ENCODE measurements at places on chromosomes 16 and 17. TPM values are rescaled to one million over a fixed set of nuclear protein-coding genes. Genes with fewer than 3 reads are reported as not detected.

Gene HSBP1
- 13.5 TPM for total RNA-seq

Gene SLC12A3
- total RNA-seq: 0.96 TPM

Gene ZG16
- 2.2 TPM for total RNA-seq

Gene COL1A1
- 6,804 TPM for total RNA-seq

Gene TAT
- total RNA-seq: 7.0 TPM

Gene KRT14
- total RNA-seq: 212 TPM

Gene AATK
- total RNA-seq: 1.4 TPM

Gene PDIA2
- total RNA-seq: 9.9 TPM

Gene ZNF287
- total RNA-seq: 12.8 TPM

Gene CTRB1
- total RNA-seq: not detected

Gene ALOX12B
- not detected for total RNA-seq

Gene SPECC1
- total RNA-seq: 82.8 TPM

Gene CCL11
- total RNA-seq: 1.2 TPM

Gene TPSG1
- total RNA-seq: not detected

Gene NETO2
- total RNA-seq: 14.7 TPM

GRCh38 chr17:12247761-12248160 lies 227.1 kb downstream of the MAP2K4 start:
- peak; percentile 76 for DNase-seq

DNA sequence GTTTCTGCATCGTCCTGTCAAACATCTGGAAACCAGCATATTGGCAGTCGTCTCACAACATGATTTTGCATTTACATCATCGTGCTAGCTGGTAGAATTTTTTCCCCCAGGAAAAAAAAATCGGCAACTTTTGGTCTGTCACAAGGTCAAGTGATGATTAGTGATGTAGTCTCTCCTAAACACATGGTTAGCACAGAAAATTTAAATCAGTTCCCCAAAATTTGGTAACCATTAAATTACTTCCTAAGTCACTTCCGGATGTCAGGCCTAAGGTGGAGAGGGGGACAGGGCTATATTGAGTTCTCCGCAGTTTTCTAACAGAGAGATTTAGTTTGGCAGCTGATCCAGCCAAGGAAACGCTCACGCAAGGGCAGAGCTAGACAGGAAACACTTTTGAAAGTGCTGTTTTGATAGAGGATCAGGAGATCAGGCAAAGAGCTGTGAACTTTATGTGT lies 271.0 kb upstream of the TBX2 start:
- no peak for DNase-seq

DNA sequence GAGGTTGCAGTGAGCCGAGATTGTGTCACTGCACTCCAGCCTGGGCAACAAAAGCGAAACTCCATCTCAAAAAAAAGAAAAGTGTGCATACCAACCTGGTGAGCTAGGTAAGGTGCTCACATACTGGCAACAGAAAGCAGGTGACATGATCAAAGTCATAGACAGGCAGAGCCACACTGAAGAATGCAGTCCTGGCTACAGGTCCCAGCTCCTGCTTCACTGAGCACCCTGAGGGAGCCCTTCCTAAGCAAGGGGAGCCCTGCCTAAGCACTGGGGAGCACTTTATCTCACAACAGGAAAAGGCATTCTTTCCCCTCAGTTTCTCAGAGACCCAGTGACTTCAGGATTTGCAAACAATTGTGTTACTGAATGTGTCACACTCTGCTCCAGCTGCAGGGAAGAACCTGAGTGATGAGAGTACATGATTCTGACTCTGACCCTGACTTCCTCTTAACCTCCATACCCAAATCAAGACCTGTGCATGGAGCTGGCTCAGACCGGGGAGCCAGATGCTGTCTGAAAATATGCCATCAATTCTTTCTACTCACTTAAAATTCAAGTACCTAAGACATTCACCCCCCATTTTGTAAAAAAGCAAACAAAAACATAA lies 40.5 kb downstream of the ANKRD11 start:
- DNase-seq: no peak

DNA sequence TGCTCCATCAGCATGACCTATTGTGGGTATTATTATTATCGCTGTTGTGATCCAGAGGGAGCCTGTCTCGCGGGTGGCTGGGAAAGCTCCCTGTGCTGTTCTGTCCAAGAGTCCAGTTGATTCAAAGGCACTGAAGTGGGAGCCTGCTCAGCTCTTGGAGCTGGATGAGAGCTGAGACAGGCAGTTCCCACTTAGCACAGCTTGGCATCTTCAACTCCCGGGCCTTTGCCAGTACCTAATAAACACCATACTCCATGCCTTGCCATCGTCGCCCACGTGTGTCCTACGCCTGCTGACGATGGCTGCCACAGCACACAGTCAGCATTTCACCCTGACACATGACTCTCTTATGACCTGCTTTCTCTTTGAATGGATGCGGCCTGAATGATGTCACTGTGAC lies 32.6 kb downstream of the RTN4RL1 start:
- no peak for DNase-seq

GRCh38 chr16:4948903-4949766 lies 9.0 kb upstream of the SEC14L5 start:
- DNase-seq: no peak

- DNase-seq: no peak
Measured at GRCh38 chr17:81277421-81277820, 17.7 kb downstream of the SLC38A10 start.

- DNase-seq: peak; percentile 57
Measured at GRCh38 chr17:3659541-3660111, 8.8 kb downstream of the TAX1BP3 start.

DNA sequence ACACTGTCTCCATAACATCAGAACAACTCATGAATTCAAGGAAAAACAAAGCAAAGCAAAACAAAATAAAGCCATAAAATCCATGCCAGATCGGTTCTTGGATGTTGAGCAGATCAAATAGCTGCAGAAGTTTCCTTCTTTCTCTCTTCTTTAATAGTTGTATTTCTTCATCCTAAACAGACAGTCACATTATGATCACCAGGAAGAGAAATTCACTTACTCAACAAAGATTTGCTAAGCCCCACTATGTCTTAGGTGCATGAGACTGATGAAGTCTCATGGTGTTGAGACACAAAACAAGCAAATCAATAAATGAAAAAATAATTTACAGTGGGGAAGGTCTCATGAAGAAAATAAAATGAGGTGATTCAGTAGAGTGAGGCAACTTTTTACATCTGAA lies 72.8 kb downstream of the WIPI1 start:
- no peak for DNase-seq

GRCh38 chr17:8631554-8631877 lies 991 bp upstream of the MYH10 start:
- DNase-seq: no peak

- DNase-seq: no peak
Measured at GRCh38 chr17:48647963-48648245, 21.7 kb upstream of the HOXB9 start.

DNA sequence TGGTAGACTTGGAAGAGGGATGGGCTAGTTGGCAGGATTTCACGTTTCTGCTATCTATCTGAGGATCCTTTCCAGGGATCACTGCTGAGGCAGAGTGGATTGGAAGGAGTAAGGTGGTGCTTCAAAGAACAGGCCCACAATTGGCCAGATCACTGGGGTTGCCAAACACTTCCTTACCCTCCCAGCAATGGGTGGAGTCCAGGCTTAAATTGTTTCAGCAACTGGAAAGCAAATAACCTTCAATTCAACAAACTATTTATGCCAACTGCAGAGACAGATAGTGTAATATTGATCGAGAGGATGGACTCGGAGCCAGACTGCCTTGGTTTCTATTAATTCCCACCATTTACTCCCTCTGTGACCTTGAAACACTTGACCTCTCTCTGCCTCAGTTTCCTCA lies 2.1 kb downstream of the ARRB2 start:
- DNase-seq: no peak

DNA sequence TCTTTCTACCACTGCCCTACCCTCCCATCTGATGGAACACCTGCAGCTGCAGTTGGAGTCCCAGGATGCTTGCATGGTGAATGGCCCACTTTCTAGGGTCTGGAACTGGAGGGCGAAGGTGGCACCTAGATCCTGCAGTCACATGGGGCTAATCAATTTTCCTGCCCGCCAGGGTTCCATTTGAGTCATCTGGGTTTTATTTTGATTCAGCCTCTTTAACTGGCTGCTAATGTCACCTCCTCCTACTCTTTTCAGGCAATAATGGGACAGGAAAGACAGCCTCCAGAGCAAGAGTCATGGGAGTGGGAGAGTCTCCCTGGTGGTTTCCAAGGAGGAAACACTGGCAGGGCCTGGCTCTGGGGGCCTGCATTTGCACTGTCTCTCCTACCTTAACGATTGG lies 3.8 kb upstream of the TBKBP1 start:
- no peak for DNase-seq

DNA sequence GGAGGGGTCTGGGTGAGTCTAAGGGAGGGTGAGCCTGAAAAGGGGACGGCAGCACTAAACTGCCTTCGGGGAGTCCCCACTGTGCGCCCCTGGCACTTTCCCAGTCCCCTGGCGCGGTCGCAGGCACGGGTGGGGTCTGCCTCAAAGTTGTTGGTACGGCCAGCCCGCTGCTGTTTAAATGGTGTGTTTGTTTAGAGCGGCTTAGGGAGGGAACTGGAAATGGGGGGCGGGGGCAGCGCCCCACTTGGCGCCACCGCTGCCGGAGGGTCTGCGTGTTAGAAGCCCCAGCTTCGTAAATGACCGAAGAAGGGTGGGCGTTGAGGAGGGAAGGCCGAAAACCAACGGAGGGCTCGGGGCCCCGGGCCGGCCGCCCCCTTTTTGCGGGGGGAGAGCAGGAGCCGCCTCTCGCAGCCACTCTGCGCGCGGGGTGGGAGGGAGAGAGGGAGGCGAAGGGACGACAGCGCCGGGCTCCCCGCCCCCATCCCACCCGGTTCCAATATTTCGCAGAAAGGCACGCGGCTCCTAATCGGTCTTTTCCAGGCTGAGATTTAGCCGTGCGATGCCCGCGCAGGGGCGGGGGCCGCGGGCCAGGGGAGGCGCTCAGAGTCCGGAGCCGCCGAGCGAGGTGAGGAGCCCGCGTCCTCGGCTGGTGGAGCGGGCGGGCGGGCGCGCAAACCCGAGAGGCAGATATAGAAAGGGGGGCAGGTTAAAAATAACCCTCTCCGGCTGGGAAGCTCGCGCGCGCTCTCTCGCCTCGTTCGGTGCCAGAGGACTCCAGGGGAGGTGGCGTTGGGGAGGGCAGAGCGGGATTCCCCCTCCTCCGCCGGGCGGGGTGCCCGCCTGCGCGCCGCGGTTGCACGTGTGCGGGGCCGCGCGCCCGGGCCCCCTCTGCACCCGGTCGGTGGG lies 54.9 kb downstream of the SREBF1 start:
- peak; percentile 82 for DNase-seq

DNA sequence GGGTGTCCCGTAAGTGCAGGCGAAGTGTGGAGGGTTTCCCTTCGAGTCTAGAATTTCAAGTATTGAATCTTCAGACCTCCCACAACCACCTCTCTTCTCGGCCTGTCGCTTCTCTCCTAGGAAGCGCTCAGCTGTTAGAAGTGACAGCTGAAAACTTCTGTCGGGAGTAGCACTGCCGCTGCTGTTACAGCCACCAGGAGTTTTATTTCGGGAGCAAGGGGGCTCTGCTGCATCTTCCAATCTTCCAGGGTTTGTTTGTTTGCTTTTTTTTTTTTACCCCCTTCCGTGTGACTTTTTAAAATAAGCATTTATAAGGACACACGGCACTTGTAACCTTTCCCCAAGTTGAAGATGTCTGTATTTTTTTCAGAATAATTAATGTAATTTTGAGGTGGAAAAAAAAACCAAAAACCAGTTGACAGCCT lies 767 bp downstream of the RPS6KB1 start:
- DNase-seq: peak; percentile 26

GRCh38 chr17:80475910-80476876 lies at the start of gene NPTX1:
TSS of gene NPTX1 (minus strand) at chr17:80476607. CDS start at chr17:80476446, 161 bp downstream.
- no peak for DNase-seq

DNA sequence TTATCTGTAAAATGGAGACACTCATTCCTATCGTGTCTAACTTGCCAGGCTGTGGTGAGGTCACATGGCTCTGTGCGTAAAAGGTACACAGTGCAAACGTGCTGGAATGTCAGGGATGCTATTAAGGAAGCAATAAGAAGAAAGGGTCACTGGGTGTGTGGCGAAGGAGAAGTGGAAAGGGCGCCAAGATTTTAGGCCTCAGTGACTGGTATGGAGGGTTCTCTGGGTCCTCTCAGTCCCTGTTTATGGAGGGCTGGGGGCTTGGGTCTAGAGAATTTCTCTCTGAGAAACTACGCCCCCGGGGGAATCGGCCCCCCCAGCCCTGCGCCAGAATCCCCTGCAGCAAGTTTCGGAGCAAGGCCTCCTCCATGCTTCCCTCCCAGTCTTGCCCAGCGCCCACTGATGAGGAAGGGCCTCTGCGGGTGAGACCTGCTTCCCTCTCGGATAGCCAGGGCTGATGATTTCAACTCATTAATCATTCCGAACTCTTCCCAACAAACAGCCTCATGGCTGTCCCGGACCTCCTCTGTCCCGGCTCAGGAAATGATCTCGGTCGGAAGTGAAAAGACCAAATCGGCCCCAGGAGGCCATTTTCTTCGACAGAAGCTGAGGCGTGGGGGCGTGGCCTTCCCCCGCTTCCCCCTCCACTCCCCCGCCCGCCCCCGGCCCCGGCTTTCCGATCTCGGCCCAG lies 1.2 kb upstream of the HEXIM1 start:
- peak; percentile 84 for DNase-seq

DNA sequence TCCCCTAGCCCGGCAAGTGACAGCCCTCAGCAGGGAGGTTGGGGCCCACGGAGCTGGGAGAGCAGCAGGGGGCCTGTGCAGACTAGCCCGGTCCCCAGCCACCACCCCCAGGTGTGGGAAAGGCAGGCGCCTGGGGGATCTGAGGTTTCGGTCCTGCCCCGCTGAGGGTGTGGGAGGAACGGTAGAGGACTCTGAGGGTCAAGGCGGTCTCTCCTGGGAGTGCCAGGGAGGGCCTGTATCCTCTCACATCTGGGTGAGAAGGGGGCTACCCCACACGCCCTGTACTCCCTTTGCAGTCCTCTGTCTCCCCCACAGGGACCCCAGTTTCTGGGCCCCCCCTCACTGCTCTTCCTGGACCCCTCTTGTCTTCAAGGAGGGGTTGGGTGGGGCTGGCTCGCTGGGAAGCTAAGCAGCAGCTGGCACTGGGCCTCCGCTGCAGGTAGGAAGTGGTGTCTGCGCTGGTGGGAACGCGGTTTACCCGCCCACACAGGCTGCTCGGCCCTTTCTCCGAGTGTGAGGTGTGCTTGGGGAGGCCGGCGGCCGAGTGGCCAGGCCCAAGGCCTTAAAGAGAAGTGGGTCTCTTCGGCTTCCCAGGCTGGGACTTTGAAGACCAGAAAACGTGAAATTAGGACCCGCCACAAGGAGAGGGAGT lies 15.4 kb downstream of the CD7 start:
- DNase-seq: no peak
